ENCODE measurements at places on chromosomes 7 and 10.
A peak's percentile ranks its signal among the peaks of the same experiment; 100 is the strongest.

- DNase-seq = no peak
Observed at GRCh38 chr10:6498771-6499170, 81.3 kb downstream of the PRKCQ start.

- DNase-seq = no peak
Observed at GRCh38 chr7:43850348-43851116, 18.8 kb downstream of the MRPS24 start.

- no peak for DNase-seq
Observed at GRCh38 chr7:86833360-86833759, 189.7 kb downstream of the GRM3 start.

GRCh38 chr10:133114251-133114650 is 26.5 kb downstream of the ADGRA1 start:
- DNase-seq = no peak

- peak; percentile 91 for DNase-seq
Observed at GRCh38 chr10:76583711-76584161, 1053.9 kb downstream of the KCNMA1 start.

GRCh38 chr7:158403013-158403821 is 184.4 kb downstream of the PTPRN2 start:
- DNase-seq = no peak
